ENCODE measurements at places on chromosomes 5 and 9.

DNA sequence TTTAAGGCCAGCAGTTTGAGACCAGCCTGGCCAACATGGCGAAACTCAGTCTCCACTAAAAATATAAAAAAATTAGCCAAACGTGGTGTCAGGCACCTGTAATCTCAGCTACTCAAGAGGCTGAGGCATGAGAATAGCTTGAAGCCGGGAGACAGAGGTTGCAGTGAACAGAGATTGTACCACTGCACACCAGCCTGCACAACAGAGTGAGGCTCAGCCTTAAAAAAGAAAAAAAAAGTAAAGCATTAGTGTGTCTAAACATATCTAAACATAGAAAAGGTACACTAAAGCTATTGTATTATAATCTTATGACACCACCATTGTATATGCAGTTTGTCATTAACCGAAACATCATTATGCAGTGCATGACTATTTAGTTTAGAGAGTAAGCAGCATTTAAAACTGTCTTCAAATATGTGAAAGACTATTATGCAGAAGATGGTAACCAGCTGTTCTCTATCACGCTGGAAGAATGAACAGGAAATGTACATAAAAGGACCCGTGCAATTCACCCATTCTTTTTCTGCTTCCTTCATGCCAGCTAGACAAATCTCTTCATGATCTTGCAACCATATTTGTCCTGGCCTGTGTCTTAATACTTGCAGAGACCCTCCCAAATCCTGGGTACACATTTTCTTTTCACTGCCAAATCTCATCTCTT lies 58.6 kb downstream of the ITGA1 start:
- DNase-seq = no peak

DNA sequence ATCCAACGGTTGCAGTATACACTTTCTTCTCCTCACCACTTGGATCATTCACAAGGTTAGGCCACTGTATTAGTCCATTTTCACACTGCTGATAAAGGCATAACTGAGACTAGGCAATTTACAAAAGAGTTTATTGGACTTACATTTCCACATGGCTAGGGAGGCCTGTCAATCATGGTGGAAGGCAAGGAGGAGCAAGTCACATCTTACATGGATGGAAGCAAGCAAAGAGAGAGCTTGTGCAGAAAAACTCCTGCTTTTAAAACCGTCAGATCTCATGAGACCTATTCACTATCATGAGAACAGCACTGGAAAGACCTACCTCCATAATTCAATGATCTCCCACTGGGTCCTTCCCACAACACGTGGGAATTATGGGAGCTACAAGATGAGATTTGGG lies 81.8 kb upstream of the DAP start:
- DNase-seq = no peak

- peak; percentile 56 for DNase-seq
Observed at GRCh38 chr5:134005417-134006061, 764 bp upstream of the VDAC1 start.

GRCh38 chr9:117412841-117413240 lies 2.0 kb downstream of the ASTN2 start:
- DNase-seq = peak; percentile 41

DNA sequence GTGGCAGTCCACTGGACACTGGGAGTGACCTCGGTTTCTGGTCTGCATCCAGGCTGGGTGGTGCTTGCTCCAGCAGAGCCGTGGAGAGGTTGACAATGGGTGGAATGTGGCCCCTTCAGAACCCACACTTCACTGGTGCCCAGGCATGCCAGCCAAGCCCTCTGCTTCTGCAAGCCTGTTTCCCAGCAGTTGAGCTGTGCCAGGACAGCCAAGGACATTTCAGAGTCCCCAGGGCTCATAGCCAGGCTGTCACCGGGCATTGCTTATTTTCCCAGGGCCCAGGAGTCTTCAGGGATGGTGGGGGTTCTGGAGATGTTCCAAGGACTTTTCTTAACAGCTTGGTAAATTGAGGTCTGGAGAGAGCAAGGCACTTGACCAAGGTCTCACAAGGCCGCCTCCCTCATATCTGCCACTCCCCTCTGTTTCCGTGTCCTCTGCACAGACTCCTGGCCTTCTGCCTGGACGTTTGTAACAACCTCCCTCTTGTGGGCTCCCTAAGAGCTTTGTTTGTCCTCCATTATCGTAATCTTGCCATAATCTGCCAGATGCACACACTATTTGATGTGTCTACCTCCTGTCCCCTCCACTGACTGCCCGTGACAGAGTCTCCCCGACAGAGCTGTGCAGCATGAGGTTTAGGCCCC lies 3.8 kb upstream of the NDST1 start:
- no peak for DNase-seq

DNA sequence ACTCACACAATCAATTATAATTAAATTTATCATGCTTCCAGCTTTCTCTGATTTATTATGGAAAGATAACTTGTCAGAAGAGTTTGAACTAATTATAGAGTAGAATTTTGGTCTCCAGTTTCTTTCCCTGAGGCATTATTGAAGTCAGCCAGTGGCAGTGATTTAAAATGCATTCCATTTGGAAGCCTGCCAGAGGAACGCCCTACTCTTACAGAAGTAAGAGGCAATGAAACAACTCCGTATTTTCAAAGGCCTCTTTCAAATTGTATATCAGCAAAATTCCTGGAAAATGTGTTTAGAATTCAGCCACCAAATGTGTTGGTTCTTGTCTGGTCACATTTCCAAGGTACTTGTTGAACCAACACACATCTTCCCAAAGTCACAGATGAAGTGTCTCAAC lies 640.9 kb downstream of the SEMA5A start:
- DNase-seq = no peak

DNA sequence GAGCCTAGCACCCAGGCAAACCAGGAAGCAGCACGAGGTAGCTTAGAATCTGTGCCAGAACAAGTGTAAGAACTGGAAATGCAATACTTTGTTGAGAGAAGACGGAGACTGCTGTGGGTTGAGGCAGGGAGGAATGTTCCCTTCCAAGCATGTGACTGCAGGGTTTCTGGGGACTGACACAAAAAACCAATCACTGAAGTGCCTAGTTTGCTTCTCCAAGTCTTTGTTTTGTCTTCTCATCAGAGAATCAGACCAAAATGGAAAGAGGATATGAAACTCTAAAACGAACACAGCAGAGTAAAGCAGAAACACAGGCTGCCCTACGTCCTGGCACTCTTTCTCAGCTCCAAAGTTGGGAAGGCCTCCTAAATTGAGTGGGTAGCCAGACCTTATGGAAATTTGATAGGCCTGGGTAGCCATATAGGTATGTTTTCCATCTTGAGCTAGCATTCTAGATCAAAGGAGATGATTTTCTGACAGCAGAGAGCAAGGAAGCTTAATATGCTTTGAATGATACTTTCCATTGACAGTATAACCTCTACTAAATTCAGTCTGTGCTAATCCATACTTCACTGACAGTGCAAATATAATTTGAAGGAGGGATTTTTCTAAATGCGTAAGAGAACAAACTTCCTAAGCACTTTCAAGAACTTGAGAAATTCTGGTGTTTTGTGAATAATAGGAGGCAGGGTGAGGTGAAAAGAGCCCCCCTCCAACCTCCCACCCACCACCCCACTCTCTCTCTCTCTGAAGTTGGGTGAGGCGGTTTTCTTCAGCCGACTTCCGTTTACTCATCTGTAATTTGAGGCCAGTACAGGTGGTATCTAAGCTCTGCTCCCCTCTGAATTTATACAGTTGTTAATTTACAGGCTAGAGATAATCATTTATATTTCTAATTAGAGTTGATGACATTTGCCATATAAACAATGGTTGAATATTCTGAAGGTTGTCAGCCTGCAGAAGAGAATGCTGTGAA lies 5.5 kb downstream of the ADRB2 start:
- DNase-seq = no peak

DNA sequence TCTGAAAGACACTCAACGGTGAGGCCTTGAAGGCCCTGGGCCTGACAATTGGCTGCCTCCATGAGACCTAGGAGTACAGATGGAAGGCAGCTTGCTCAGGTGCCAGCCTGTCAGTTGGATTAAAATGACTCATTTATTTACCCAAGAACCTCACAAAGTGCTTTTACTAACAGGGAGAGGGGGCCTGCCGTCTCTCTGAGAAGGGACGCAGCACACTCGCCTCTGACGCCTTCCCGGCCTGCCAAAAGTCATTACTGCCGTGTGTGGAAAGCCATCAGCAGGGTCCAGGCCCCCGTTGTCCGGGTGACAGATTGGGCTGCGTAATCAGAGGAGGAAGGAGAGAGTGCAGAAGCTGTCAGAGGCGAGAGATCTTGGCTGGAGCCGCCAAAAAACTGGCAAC lies 32.4 kb downstream of the DDX31 start:
- DNase-seq = no peak

GRCh38 chr5:112919972-112920371 lies 2.1 kb downstream of the REEP5 start:
- DNase-seq = no peak

- DNase-seq = no peak
Observed at GRCh38 chr5:4191041-4191440, 595.4 kb downstream of the IRX1 start.

DNA sequence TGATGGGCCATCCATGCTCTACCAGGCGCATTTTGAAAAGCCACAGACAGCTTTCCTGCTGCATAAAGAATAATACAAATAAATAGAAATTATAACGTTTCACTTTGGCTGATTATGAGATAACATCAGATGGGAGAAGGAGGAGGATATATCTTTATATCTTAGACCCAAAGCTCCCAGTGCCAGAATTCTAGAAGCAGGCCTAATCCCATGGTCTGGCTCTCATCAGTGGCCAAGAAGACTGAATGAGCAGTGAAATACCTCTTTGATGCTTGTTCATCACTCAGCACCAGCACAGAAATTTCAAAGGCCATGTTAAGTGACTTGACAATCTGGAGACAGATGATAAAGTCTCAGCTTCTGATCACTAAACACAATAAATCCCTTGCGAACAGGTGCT lies 107.6 kb downstream of the PPP2R2B start:
- DNase-seq = no peak

DNA sequence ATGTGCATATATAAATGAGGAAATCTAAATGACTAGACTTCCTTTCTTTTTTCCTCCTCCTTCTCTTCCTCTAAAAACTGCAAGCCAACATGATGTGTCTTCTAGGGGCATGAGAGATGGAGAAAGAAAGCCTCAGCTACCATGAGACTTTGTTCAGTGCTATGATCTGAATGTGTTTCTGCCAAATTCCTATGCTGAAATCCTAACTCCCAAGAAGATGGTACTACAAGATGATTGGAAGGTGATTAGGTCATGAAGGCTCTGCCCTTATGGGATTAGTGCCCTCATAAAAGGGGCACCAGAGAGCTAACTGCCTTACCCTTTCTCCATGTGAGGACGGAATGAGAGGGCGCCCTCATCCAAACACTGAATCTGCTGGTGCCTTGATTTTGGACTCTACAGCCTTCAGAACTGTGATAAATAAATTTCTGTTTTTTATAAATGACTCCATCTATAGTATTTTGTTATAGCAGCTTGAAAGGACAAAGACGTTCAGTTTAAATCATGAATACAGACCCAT lies 72.2 kb upstream of the IL6ST start:
- DNase-seq = no peak

GRCh38 chr5:5954275-5954598 lies 424.1 kb downstream of the MED10 start:
- DNase-seq = no peak

DNA sequence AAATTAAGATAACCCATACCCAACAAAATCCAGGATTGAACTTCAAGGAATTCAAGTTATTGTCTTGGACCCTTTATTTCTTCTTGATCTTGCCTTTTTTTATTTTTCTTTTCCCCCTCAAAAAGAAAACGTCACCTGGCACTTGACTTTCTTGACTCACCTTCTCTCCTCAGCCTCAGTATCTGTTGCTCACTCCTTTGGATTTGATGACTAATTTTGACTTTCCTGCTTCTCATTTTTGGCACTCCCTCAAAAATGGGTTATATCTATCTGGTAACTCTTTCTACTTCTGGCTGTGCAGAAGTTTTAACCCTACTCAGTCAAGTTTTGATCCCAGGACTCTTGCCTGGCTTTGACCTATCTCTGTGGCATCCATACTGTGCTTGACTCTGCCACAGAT lies 66.6 kb upstream of the SPATA31D4 start:
- DNase-seq = no peak

GRCh38 chr5:124801551-124801950 lies 55.1 kb upstream of the ZNF608 start:
- no peak for DNase-seq

- no peak for DNase-seq
Observed at GRCh38 chr5:68053202-68053601, 162.4 kb upstream of the PIK3R1 start.

GRCh38 chr9:92140754-92141143 lies 25.5 kb upstream of the SPTLC1 start:
- DNase-seq = no peak

GRCh38 chr5:98301547-98301946 lies 471.9 kb upstream of the RGMB start:
- DNase-seq = no peak

DNA sequence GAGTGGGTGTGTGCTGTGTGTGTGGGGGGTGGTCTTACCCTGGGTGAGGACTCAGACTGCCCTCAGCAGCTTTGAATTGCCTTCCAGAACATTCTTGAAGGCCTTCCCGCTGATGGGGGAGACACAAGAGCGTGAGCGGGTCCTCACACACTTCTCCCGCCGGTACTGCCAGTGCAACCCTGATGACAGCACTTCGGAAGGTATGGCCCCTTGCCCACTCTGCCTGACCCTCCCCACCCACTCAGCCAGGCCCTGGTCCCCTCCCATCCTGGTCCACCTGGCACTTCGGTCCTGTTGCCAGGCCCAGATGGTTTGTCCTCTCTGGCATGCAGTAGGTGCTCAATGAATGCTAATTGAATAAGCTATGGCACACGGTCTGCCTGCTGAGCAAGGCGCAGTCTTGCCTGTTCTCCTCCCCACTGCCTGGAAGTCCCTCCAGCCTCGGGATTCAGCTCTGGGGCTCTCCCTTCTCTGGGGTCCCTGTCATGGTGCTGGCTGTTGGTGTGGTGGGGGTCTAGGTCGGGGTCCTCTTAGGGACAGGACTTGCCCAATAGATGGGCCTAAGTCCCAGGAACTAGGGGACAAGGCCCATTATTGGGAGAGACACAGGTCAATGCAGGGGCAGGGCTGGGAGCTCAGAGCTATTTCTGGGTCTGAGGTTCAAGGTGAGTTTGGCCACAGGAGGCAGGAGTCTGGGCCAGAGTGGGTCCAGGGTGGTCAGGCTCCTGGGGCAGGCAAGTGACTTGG lies 26.4 kb downstream of the PSD2 start:
- no peak for DNase-seq

GRCh38 chr5:150779397-150780186 lies 1.0 kb downstream of the SMIM3 start:
- no peak for DNase-seq

- DNase-seq = peak; percentile 48
Observed at GRCh38 chr9:93576258-93577077, at the start of gene PHF2. Gene PHF2 (plus strand): TSS chr9:93576584. CDS start chr9:93576774, 190 bp downstream.

GRCh38 chr5:66653325-66653724 lies 57.1 kb downstream of the MAST4 start:
- no peak for DNase-seq

GRCh38 chr5:82499725-82500244 lies 221.6 kb upstream of the RPS23 start:
- DNase-seq = no peak

DNA sequence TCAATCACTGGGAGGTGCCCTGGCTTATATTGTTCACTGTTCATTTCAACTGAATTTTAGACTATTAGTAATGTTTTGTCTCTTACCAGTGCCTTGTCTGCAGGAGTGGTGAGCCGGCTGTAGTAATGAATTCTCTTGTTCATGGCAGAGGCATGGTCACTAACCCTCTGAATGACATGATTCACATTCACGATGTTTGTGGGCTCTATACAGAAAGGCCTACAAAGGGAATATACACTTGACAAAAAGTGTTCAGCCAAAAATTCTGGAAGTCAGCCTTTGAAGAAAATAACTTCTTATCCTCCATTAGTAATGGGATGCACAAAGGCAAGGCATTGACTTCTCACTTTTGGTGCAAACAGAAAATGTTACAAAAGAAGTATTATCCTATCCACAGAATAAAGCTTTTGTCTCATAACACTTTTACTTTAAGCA lies 39.6 kb downstream of the SLC38A9 start:
- no peak for DNase-seq
